Thoracic aorta (tissue), 2 donors: ENCODE measurements at places on chromosomes 6 and 20.

GRCh38 chr20:17479063-17479657 is 52.0 kb downstream of the BFSP1 start:
- DNase-seq, result no peak

DNA sequence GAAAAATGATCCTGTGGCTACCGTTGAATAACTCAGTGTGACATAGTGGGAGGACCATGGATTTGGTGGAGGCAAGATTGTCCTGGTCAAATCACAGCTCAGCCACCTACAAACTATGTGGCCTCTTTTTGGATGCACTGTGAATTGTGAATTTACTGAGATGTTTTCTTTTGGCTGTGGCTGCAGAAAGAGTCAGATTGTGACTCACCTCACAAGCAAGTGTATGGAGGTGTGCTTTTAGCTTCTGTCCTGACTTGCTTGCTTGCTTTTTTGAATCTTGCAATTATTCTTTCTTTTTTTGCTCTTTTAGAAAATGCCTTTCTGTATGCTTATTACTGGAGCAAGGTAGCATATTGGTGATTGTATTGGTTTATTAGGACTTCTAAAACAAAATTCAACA is 122.9 kb upstream of the FOXO3 start:
- DNase-seq, result no peak

- no peak for DNase-seq
Measured at GRCh38 chr6:90231308-90231707, 65.3 kb downstream of the BACH2 start.

DNA sequence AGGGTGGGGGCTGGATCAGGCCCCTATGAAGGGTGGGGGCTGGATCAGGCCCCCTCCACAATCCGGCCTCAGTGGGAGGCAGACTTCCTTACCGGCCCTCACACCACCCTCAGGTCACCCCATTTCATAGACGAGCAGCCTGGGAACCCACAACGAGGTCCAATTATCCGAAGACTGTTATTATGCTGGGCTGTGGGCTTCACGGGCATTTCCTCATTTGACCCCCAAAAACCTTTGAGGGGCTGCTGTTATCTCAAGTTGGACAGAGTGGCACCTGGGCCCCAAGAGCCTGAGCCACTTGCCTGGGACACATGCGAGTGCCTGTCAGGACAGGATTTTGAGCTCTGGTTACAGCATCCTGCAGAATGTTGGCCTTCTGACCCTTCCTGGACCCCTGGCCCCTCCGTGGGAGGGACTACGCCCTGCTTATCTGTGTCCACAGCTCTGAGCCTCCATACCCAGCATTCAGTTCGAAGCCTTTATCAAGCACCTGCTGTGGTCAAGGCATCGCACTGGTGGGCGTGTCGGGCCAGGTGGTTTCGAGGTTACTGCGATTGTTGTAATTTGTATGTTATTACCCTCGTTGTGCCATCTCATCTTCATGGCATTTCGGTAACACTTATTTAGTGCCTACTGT is 34.5 kb upstream of the PCMTD2 start:
- DNase-seq, result no peak

GRCh38 chr6:73364121-73364520 is 1.7 kb downstream of the KHDC3L start:
- no peak for DNase-seq
